T follicular helper cell (primary cell): ENCODE measurements at places on chromosomes 3 and 15.

DNA sequence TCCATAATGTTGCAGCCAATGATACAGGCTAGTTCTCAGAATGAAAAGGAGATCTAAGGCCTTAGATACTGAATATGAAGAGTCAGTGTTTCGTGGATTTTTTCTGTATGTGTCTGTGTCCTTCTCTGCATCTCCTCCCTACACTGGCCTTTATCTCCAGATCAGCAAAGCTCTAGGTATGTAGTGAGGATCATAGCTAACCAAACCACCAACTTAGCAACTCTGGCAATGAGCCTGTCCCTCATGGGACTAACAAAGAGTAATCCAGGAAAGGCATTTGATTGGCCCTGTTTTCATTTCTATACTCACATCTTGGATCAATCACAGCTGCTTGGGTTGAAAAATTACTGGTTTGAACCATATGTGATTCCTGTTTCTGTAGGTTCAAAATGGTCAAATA lies 18.6 kb upstream of the CNTN3 start:
- DNase-seq: no peak

DNA sequence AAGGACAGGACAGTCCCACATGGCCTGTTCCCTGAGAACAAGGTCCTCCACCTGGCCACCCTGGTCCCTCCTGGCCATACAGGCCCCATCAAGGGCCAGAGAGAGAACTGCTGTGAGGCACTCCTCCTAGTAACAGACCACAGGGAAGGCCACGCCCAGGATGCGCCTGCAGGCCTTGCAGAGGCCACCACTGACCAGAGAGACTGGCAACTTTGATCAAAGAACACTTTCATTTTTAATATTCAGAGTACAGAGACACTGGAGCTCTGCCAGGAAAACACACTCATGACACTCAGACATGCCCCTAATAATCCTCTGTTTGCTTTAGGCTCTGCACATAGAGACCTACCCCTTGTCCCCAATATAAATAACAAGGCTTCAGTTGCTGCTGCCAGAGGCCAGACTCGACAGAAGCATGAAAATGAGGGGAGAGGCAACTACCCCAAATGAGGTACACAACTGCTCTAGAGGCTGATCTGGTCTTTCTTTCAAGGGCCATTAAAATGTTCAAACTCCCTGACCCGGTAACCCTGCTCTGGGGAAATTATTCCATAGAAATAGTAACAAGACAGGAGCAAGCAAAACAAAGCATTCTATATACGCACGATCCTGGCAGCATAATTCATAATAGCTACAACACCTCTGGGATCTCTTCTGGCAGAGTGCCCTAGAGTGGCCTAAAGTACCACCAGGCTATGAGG lies 44.8 kb downstream of the CCDC12 start:
- DNase-seq: no peak

DNA sequence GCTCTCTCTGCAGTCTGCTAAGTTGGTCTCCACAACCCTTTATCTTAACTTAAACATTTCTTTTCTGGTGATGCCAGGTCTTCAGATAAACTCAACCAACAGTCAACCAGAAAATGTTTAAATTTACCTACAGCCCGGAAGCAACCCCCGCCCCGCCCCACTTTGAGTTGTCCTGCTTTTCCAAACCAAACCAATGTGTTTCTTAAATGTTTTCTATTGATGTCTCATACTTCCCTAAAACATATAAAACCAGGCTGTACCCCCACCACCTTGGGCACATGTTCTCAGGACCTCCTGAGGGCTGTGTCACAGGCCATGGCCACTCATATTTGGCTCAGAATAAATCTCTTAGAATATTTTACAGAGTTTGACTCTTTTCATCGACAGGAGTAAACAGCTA lies 13.2 kb upstream of the GPR160 start:
- no peak for DNase-seq

DNA sequence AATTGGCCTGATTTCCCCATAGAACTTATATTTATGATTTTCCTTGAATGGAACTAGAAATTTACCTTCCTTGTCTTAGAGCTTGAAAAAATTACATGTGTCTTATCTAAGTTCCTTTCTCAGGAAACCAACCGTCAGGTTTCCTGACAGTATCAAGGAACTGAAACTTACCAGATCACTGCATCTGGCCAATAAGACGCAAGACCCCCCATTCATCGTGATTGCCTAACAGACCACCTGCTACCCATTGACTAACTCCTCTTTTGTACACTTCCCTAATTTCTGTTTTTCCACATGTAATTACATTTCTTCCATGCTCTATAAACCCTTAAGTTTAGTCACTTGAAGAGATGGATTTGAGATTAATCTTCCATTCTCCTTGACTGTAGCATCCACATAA lies 517.2 kb upstream of the CBLB start:
- DNase-seq: no peak

GRCh38 chr3:13280811-13281506 lies 139.2 kb downstream of the NUP210 start:
- no peak for DNase-seq

- DNase-seq: no peak
These were observed 262.9 kb downstream of the EPHB1 start for GRCh38 chr3:135057996-135058395.

- DNase-seq: no peak
These were observed 10.8 kb downstream of the ASB14 start for GRCh38 chr3:57281715-57282114.

DNA sequence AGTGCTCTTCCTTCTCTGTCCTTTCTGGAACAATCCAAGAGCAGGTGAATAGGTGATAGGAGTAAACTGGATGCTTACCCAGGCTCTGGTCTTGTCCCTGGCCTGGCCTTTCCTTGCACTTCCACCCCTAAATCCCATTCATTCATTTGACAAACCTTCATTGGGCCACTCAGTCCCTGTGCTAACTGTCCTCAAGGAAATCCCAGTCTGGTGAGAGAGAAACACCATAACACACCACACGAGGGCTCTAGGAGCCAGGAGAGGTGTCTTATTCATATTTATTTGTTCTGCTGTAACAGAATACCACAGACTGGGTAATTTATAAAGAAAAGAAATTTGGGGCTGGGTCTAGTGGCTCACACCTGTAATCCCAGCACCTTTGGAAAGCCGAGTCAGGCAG lies 22.8 kb downstream of the EFCC1 start:
- no peak for DNase-seq
